ENCODE measurements at places on chromosomes 1 and 21. TPM values are rescaled to one million over a fixed set of nuclear protein-coding genes. Genes with fewer than 3 reads are reported as not detected.

Gene C1orf35
- 27.3 TPM for total RNA-seq

Gene WNT3A
- not detected for total RNA-seq

Gene CGN
- total RNA-seq, result 3.0 TPM

Gene ERICH3
- total RNA-seq, result 0.22 TPM

Gene SLAMF7
- total RNA-seq, result 0.22 TPM

Gene TINAGL1
- 205 TPM for total RNA-seq

Gene EDARADD
- total RNA-seq, result 0.66 TPM

Gene NEGR1
- total RNA-seq, result 57.9 TPM

Gene SPSB1
- total RNA-seq, result 28.4 TPM

Gene LIPI
- total RNA-seq, result not detected

Gene PKLR
- 0.21 TPM for total RNA-seq

Gene ADGRB2
- 2.3 TPM for total RNA-seq

Gene DMBX1
- not detected for total RNA-seq

Gene TRAF3IP3
- total RNA-seq, result 2.5 TPM

Gene ITLN1
- not detected for total RNA-seq

Gene LCE2A
- total RNA-seq, result not detected

Gene SAMD11
- 15.9 TPM for total RNA-seq

Gene TSTD1
- 29.1 TPM for total RNA-seq

Gene AMY1A
- total RNA-seq, result not detected

Gene FMO2
- 25.7 TPM for total RNA-seq

Gene MORN1
- 19.8 TPM for total RNA-seq

Measured in tibial nerve (tissue), 4 donors.